Stimulated activated CD4-positive, alpha-beta T cell treated with anti-CD3 and anti-CD28 coated beads, Interleukin-4, amount 100 ng/mL, for 1 hour (primary cell): ENCODE measurements at places on chromosomes 6 and 20.
A peak's percentile ranks its signal among the peaks of the same experiment; 100 is the strongest.

- no peak for DNase-seq
Measured at GRCh38 chr20:50523552-50524167, 13.5 kb downstream of the PTPN1 start.

DNA sequence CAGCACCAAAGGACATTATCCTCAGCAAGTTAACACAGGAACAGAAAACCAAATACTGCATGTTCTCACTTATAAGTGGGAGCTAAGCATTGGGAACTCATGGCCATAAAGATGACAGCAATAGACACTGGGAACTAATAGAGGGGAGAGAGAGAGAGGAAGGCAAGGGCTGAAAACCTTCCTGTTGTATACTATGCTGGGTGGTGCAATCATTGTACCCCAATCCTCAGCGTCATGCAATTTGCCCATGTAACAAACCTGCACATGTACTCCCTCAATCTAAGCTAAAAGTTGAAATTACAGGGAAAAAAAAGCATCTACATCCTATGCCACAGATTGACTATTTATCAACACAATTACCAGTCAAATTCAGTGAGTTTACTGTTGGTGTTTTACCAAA, 20.0 kb upstream of the VNN1 start:
- no peak for DNase-seq

DNA sequence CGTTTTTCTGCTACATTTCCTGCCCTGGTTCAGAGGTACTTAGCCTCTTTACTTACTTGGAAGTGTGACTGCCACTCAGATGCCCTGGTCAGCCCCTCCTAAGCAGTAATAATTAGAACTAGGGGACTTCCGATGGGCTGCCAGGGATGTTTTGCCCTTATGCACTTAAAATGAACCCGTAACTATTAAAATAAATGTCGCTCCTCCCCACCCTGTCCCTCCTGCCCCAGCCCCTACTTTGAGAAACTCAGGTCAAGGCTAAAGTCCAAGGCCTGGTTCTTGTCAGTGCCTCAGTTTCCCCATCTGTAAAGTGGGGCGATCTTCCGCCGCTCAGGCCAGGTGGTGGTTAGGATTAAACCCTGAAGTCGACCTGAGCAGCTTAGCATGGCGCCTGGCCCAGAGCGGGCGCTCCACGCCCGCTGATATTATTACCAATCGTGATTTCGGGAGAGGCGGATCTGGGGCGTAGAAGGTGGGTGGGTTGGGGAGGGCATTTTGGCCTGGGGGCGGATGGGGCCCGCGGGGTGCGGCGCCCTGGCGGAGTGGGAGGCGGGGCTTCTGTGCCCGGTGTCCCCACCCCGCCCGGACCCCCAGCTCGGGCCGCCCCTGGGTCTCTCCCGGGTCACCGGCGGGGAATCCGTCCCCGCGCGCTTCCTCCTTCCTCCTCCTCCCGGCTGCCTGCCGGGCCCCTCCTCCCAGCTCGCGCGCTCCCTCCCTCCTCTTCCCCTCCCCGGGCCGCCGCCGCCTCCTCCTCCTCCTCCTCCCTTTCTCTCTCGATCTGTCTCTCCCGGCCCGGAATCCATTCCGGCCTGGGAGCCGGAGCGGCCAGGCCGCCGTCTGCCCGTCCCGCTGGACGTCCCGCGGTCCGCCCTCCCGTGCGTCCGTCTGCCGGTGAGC, at the start of gene SRC:
Gene SRC, plus strand, starts transcription at position 802 of the 897 bp plus-strand sequence. CDS start 38,014 bp downstream, outside the sequence.
- peak; percentile 54 for DNase-seq

DNA sequence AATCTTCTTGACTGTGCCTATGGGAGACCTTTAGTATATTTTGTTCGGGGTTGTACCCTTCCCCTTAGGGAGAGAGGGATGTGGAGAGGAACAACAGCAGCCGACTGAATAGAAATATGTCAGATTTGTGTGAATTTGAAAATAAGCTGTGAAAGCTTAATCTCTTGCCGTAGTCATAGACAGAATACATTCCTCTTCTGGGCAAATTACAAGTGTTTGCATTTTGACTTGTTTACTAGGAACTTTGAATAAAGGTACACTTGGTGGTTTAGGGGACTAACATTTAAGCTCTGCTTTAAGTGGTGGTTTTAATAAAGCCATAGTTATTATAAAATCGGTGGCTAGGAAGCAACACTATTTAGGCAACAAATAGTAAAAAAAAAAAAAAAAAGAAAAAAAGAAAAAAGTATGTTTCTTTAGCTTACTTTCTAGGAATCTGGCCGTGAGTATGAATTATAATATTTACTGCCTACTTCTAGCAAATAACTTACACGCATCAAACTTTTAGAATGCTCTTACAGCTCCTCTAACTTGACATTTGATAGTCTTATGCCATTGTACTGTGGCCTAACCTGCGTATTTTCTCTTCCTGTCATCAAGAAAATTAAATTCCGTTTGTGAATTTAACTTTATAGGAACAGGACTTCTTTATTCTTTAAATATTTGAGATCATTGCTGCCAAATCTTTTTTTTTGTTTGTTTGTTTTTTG, 65.1 kb downstream of the ZBTB2 start:
- no peak for DNase-seq

DNA sequence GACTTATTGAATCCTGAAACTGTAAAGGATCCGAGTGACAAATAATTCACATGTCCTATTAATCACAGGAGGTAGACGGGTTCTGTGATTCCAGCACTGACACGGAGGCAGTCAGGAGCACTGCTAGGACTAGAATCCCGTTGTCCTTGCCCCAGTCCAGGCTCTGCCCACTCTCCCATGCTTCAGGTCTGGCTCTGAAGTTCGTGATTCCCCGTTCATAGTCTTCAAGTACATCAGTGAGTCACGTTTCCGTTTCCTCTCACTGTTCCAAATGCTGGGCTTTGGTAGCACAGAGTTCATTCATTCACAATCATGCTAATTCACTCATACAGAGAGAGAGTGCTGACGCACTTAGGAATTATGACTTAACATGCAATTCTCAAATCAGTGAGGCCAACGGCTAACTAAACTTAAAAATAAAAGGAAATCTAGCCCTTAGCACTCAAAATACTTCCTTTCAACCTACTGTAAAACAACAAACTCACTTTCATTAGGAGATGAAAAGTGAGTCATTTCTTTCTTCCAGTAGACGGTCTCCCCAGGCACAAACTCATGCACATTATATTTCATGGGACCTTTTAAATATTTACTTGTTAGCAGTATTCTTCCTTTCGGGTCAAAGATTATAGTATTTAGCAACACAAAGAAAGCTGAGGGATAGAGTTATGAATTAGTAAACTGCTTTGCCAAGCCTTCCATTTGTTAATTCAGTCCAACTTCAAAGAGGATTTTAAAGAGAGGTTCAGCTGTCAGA, 94.0 kb upstream of the NHSL1 start:
- no peak for DNase-seq

- DNase-seq: no peak
Measured at GRCh38 chr20:36761125-36761524, 12.4 kb downstream of the DSN1 start.

DNA sequence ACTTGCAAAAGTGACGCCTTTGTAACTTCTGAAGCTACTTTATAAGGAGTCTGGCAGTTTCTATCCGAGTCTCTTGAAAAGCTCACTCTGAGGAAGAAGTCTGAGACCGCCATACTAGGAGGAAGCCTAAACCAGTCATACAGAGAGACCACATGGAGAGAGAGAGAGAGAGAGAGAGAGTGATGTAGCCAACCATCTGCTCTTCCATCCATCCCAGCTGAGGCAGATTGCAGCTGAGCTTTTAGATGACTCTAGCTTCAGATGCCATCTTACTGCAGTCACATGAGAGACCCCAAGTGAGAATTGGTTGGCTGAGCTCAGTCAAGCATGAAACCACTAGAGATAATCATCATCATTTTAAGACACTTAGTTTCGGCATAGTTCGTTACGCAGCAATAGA, 15.0 kb upstream of the DTNBP1 start:
- no peak for DNase-seq

GRCh38 chr6:151681433-151682059, 125.9 kb upstream of the ESR1 start:
- no peak for DNase-seq

DNA sequence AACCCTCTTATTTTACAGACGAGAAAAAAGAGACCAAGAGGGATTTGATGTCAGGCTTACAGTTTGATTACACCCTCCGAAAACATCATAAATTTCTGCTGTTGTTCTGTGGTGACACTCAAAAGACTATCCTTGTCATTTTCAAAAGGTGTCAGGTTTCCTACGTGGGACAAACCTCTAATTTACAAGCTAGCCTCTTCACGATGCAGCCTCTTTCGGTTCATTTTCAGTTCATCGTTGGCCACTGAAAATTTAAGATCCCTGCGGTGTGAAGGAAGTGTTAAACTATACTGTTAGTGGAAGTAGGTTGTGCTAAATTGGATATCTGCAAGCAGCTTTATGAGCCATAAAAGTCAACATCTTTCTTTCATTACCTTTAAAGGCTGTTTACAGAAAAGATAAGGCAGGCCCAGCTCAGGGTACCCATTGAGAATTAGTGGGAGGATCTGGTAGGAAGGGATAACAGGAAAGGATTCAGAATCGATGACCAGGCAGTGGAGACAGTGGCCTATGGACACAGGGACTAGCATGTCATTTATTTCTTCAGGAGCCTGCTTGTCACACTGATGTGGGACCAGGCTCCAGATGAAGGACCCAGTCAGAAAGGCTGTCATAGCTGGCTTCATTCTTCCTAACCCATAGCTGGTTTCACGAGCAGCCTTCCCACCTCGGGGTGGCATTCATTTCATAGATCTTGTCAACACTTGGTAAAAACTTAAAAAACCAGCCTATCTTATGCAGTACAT, 329.1 kb upstream of the SOX4 start:
- DNase-seq: no peak

- no peak for DNase-seq
Measured at GRCh38 chr20:57251344-57251743, 15.1 kb downstream of the BMP7 start.

- DNase-seq: peak; percentile 37
Measured at GRCh38 chr6:75748743-75749538, at the start of gene MYO6. Gene MYO6 (plus strand): TSS chr6:75749239. CDS start chr6:75817548, 68,309 bp downstream.

DNA sequence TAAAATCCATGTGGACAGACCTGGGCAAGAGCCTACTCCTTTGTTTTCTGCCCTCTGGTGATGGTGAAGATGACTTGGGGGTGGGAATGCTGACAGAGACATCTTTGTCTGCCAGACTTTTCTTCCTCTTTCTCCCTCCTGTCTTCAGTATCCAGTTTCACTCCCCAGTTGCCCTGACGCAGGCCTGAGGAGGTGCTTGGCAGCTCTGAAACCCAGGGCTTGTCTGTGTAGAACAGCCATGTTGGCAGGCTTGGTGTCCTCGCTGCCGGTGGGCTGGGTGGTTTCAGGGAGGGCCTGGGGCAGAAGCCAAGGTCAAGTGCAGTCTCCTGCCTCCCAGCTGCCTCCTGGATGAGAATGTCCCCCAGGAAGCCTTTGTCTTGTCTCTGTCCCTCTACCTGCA, 22.5 kb downstream of the CCDC167 start:
- DNase-seq: no peak

GRCh38 chr20:24134930-24135329, 146.4 kb upstream of the GGTLC1 start:
- no peak for DNase-seq

- peak; percentile 5 for DNase-seq
Measured at GRCh38 chr20:60087563-60088105, 129.4 kb downstream of the CDH26 start.

GRCh38 chr6:104404377-104404776, 455.3 kb downstream of the HACE1 start:
- no peak for DNase-seq

GRCh38 chr6:10482636-10483257, 38.4 kb upstream of the GCNT2 start:
- no peak for DNase-seq

- DNase-seq: no peak
Measured at GRCh38 chr20:32356622-32357374, 1.3 kb upstream of the ASXL1 start.
